ENCODE measurements at places on chromosomes 11 and 22. TPM values are rescaled to one million over a fixed set of nuclear protein-coding genes. Genes with fewer than 3 reads are reported as not detected.

Gene MS4A3
- total RNA-seq = not detected

Gene FAM118A
- total RNA-seq = 16.0 TPM

Gene TREH
- total RNA-seq = not detected

Gene ARRB1
- 235 TPM for total RNA-seq

Gene HTR3A
- total RNA-seq = not detected

Gene MOV10L1
- not detected for total RNA-seq

GRCh38 chr11:72720784-72721183, 31.4 kb downstream of the ARAP1 start:
- no peak for DNase-seq
- H3K4me1 ChIP-seq = peaks cover 80% of the 10 kb centered on the region
- H3K27ac ChIP-seq = peak overlapping the region; percentile 89

DNA sequence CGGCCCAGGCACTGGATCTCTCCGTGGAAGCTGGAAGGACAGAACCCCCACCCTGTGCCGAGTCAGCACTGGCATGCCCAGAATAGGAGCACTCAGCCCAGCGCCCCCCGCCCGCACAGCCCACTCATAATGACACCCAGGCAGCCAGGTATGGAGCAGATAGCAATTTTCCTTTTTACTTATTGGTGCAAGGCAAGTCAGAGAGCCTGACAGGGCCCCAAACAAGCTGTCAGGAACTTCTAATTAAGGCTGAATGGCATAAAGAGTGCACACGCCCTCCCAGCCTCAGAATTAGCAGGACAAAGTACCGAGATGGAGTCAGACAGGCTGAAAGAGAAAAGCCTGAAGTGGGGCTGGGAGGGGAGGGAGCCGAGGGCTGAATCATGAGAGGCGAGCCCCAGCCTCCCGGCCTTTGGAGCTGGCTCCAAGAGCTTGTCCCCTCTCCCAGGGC, 76.9 kb downstream of the DSCAML1 start:
- no peak overlapping the region for H3K27ac ChIP-seq
- no peaks in the 10 kb centered on the region for H3K27me3 ChIP-seq
- no peaks in the 10 kb centered on the region for H3K4me1 ChIP-seq
- DNase-seq = peak; percentile 56

- no peaks in the 10 kb centered on the region for H3K4me1 ChIP-seq
- H3K4me3 ChIP-seq = no peak overlapping the region
- no peaks in the 10 kb centered on the region for H3K27me3 ChIP-seq
- H3K36me3 ChIP-seq = no peaks in the 10 kb centered on the region
These were observed 8.1 kb upstream of the GLYAT start for GRCh38 chr11:58739725-58740430.

- H3K4me3 ChIP-seq = no peak overlapping the region
- no peak for DNase-seq
- peaks cover 18% of the 10 kb centered on the region for H3K4me1 ChIP-seq
These were observed 9.8 kb downstream of the THAP12 start for GRCh38 chr11:76371170-76371569.

DNA sequence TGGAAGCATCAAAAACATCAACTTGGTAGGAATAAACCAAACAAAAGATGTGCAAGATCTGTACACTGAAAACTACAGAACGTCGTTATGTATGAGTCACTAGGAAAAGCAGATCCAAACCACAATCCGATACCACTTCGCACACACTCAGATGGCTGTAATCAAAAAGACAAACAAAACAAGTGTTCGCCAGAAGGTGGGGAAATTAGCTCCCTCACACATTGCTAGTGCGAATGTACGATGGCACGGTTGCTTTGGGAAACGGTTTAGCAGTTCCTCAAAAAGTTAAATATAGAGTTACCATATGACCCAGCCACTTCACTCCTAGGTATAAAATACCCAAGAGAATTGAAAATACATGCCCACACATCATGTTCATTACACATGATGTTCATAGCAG, 14.8 kb upstream of the CARD10 start:
- H3K27me3 ChIP-seq = no peaks in the 10 kb centered on the region
- no peak overlapping the region for H3K4me3 ChIP-seq
- DNase-seq = no peak
- H3K4me1 ChIP-seq = peaks cover 14% of the 10 kb centered on the region

- H3K27ac ChIP-seq = no peak overlapping the region
- no peaks in the 10 kb centered on the region for H3K4me1 ChIP-seq
- no peak for DNase-seq
- H3K4me3 ChIP-seq = no peak overlapping the region
- no peaks in the 10 kb centered on the region for H3K27me3 ChIP-seq
These were observed 508.2 kb downstream of the METTL15 start for GRCh38 chr11:28616160-28616965.

DNA sequence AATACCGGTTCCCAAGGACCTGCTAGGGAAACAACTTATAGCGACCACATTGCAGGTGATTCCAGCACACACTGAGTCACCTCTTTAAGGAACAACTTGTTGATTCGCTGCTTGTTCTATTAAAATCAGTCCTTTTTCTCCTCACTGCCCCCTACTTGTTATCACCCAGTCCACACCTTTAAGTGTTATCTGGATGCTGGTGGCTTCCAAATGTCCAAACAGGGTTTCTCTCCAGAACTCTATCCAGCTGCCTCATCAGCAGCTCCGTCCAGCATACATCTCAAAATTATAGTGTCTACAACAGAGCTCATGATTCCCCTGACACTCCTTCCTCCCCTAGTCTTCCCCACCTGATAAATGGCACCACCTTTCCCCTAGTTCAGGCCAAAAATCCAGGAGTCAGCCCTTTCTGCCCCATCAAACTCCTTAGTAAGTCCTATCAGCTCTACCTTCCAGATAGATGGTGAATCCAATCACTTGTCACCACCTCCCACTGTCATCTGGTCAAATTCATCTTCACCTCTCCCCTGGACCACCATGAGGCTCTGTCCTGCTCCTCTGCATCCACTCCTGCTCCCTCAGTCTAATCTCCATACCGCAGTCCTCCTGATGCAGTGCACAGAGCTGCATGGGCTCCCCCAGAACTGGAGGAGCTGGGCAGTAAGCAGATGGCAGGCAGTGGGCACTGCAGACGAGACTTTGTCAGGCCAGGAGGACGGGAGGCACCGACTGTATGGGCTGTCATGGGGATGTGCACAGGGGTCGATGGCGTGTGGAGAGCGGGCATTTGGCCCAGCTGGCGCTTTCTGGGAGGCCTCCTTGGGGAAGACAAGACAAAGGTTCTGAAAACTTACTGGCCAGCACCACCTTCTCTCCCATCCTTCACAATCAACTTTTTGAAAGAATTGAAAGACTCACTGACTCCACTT, 19.3 kb downstream of the IL10RA start:
- H3K4me1 ChIP-seq = peaks cover 49% of the 10 kb centered on the region
- DNase-seq = peak; percentile 48
- no peaks in the 10 kb centered on the region for H3K36me3 ChIP-seq
- H3K27me3 ChIP-seq = no peaks in the 10 kb centered on the region
- H3K27ac ChIP-seq = no peak overlapping the region

All from upper lobe of left lung (tissue), 6 donors.